ENCODE measurements at places on chromosomes 2 and 18.

- DNase-seq = no peak
Measured at GRCh38 chr2:222982010-222982908, 69.7 kb upstream of the KCNE4 start.

DNA sequence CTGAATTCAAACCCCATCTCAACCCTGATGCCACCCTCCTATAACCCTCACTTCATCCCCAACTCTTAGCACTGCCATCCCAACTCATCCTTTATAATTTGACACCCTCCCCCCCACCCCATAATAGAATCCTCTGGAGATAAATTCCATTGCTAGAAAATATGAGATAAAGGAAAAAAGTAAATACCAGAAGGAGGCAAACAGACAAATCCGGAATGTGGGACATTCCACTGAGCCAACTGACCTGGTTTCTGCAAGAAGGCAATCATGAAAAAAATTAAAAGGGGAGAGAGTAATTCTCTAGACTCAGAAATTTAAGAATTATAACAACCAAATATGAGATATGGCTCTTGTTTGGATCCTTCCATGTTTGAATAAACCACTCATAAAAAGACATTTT, 132.4 kb downstream of the CYP26B1 start:
- no peak for DNase-seq

DNA sequence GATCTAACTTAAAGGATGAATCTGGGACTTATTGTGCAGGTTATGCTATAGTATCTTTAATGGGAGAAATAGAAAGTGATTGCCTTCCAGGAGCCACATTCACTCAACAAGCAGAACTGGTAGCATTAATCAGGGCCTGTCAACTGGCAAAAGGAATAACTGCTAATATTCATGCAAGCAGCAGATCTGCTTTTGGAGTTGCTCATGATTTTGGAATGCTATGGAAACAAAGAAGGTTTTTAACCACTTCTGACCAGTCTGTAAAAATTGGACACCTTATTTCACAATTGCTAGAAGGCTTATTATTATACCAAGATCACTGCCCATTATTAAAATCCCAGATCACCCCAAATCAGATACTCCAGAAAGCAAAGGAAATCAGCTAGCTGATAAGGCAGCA, 200.4 kb downstream of the MREG start:
- DNase-seq = no peak

DNA sequence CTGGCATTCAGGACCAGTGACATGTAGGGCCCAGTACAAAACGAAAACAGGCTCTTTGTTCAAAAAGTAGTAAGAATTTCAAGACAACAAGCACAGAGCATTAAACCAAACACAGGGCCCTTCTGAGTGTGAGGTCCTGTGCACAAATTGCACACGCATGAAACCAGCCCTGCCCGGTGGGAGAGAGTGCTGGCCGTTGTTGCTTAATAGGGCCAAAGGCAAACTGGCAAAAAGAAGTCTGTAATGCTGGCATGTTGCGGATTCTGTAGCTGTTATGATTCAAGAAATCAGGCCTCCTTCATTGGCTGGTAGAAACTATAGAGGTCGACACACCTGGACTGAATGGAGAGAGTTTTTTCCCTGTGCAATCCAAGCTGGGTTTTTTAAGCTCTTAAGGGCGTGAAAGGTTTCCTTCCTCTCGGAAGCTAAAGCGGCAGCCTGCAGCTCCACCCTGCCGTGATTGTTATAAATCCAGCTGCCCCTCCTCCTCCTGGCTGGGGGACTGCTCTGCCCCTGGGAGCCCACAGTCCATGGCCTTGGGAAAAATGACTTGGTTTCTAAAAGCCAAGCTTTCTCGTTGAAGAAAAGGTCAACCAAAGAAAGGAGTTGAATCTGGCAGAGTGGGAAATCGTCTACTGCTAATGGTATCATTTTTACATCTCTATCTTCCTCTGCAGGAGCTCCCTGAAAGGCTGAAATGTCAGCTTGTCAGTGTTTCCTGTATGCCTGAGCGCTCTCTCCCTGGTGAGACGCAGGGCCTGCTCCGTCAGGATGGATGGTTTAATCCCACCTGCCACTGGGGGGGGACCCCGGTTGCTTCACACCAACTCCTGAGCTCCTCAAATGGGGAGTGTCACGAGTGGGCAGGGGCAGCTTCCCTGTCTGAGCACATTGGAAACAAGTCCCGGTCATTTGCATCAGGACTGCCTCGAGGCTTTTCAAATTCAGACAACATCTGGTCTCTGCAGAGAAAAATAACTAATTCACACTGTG, 143.6 kb downstream of the ALPK2 start:
- DNase-seq = no peak

- no peak for DNase-seq
Measured at GRCh38 chr2:205617905-205618304, 64.4 kb upstream of the NRP2 start.

DNA sequence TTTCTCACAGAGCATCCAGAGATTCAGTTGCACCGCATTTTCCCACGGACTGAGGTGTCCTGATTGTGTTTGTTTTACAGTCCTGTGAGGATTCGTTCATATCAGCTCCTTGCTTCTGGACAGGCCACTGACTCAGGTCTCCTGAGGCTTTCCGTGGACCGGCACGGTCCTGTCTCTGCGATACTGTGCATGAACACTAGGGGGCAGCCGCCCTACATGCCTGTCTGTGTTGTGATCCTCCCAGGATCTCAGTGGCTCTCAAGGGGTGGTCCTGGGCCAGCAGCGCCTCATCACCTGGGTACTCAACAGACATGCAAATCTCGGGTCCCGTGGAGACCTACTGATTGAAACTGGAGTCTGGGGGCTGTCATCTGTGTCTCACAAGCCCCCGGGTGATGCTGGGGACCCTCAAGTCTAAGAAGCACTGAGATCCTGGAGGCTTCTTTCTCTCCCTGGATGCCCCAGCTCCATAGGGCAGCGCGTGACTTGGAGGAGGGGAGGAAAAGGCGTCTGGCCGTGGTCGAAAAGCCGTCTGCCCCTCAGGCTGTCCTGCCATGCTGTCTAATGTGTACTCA, 28.9 kb downstream of the IL1R2 start:
- DNase-seq = peak; percentile 66

DNA sequence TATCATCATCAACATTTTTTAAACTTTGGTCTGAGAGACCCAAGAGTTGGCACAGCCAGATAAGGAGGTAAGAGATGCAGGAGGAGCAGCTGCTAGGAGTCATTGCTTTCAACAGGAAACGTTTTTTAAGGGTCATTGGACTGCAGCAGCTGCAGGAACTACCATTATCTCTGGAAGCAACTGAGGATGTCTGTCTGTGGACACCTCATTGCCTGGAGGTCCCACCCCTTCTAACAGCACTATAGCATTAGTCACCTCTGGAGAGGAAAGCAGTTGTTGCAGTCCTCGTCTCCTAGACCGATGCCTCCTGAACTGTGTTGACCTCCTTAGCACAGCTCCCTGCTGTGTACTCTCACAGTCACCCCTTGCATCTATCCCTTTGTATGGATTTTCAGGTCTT, 21.5 kb upstream of the FSHR start:
- no peak for DNase-seq

GRCh38 chr18:76958692-76959341, 136.5 kb downstream of the ZNF236 start:
- DNase-seq = no peak

DNA sequence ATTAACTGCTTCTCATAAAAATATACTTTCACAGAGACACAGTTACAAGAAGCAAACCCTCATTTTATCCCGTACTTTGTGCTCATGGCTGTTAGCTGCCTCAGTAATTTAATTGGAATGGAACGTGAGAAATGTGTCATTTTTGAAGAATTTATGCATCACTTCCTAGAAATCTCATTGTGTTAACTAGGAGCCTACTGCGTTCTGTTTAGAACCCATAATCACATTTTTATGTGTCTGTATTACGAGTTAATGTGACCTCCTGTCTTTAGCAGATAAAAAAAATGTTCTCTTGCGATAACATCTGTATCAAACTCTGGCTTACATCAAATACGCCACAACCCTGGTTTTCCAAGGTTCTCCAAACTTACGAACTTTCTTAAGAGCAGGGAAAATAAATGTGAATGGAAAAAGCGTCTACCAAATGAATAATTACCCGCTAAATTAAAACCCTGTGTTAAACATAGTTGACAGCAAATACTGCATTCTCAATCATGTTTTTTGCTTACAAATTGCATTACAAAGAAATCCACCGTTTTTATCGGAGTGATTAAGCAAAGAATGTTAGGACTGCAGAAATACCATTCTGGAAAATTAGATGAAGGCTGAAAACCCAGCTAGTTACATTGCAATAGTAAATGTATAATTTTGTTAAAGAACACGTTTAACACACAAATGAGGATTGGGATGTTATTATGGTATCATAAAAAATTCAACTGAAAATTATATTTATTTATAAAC, 12.1 kb upstream of the GBX2 start:
- no peak for DNase-seq

GRCh38 chr2:7438855-7439254, 521.6 kb downstream of the RNF144A start:
- no peak for DNase-seq

DNA sequence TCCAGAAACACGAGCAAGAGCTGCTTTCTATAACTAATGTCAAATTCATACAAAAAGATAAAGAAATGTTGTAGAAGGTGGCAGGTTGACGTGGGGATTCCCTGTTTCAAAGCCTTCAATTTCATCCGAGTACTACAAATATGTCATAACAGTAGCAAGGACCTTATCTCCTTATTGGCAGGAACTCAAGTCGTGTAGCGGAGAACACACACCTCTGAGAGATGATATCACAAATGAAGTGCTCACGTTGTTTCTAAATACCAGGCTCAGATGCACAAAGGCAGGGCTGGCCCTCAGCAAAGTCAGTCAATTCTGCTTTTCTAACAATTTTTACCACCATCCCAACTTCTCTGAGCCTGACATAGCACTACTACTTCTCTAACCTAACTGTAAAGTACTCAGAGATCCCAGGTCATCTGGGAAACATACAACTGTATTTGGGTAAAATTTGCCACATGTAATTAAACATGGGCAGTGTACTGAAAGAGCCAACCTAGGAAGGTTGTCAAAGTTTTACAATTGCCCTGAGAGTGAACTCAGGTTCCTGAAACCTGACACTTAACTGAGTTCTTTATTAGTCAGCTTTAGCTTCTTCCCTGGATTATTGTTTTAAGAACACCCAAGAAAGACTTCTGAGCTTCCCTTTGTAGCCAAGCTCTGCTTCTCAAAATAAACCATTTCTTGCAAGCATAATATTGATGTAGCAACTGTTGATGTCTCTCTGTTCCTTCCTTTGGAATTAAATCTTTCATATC, 813.7 kb upstream of the ACVR2A start:
- no peak for DNase-seq

- DNase-seq = no peak
Measured at GRCh38 chr2:66667301-66667700, 232.4 kb downstream of the MEIS1 start.

- no peak for DNase-seq
Measured at GRCh38 chr2:216056739-216057138, 24.9 kb downstream of the PECR start.

GRCh38 chr2:146317959-146318358, 1526.9 kb upstream of the ACVR2A start:
- no peak for DNase-seq

GRCh38 chr18:49368161-49368875, 92.1 kb downstream of the DYM start:
- DNase-seq = no peak

DNA sequence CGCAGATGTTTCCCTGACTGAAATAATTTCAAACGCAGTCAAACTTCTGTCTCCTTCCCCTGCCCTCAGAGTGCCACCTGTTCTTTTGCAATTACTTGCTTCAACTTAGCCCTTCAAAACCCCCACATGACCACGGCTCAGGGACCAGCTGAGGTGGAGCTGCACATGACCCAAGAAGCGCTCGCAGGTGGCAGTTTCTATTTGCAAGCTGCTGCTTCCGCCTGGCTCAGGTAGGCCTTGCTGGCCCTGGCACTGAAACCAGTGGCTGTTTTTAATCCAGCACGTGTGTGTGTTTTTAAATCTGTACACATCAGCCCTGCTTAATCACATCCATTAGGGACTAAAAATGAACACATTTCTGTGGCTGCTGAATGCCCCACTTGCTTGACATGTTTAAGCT, 95.3 kb downstream of the CCDC93 start:
- no peak for DNase-seq

DNA sequence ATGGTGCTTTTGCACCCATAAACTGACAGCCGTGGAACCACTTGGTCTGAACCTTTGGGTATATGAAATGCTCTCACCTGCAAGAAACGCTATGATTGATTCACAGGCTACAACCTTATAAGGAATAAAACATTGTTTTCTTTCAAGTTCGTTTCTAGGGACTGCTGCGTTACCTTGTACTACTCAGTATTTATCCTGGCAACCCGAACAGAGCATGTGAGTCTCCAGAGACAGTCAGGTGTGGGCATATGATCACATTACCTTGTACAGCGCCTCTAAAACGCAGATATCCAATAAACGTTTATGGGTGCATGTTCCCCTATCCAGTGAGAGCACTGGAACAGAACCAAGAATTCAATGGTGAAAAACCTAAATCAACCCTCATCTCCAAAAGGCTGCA, 1.7 kb downstream of the CCBE1 start:
- DNase-seq = no peak

- DNase-seq = no peak
Measured at GRCh38 chr2:70347831-70348230, 46.0 kb upstream of the FAM136A start.

GRCh38 chr2:70626254-70626990, 72.8 kb upstream of the TGFA start:
- DNase-seq = no peak

DNA sequence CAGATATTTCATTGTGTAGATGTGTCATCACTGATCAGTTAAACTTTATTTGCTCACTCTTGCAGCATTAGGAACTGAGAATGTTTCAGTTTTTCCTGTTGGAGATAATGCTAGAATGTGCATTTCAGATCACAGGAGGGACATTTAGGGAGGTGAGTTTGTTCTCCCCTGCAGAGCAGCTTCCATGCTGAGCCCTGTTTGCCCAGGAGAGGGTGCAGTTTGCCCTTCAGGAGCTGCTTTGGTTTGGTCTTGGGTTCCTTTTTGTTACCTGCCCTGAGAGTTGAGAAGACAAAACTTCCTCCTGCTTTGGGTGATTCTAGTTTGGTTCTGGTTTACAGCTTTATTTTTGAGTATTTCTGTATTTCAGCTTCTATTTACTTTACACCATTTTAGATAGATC, 49.9 kb downstream of the DGKD start:
- DNase-seq = peak; percentile 51

DNA sequence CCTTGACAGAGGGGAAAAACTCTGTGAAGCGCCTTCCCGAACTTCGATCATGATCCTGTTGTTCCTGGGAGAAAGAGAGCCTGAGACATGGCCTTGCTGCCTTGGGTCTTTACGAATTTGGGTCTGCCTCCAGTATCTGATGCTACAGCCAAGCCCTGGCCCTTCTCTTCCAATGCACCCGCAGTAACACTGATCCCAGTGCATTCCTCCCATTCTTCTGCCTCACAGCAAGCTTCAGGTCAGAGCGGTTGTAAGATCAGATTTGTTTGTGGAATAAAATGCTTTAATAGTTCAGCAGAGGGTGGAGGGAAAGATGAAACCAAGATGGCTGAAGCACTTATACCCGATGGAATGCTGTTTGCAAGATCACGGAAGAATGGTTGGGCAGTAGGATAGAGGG, 196.7 kb upstream of the SIX2 start:
- DNase-seq = no peak

- no peak for DNase-seq
Measured at GRCh38 chr2:99153921-99154604, 679 bp downstream of the TSGA10 start.

- no peak for DNase-seq
Measured at GRCh38 chr2:101120124-101120996, 30.8 kb downstream of the TBC1D8 start.

GRCh38 chr2:105330681-105331375, 1.3 kb upstream of the TGFBRAP1 start:
- DNase-seq = no peak

Data from activated T-helper 2 cell treated with anti-CD3 and anti-CD28 coated beads, Interferon-gamma antibody, Interleukin-2, Interleukin-4, amounts not matched to agents 10 μg/mL and 5 μg/mL and 100 μg/mL, durations not matched to agents 14 hours and 24 hours and 36 hours (primary cell).